ENCODE measurements at places on chromosomes 7 and 10.

DNA sequence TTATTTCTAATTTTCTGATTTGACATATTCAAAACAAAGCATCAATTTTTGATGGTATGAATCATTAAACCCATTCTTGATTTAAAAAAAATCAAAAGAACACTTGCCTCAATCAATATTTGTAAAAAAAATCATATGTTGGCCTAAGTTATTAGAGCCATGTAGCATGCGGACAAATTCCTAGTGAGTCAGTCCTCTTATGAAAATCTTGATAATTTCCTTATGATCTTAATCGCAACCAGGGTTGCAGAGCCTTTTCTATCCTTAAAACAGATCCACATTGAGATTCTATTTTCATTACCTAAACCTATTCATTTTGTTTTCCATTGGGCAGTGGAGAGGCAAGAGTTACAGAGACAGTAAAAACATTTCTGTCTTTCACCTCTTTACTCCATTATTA is 203.2 kb downstream of the ARL4A start:
- no peak for ATAC-seq

GRCh38 chr10:115093776-115094408 is 727 bp downstream of the ATRNL1 start:
- peak; percentile 60 for ATAC-seq

DNA sequence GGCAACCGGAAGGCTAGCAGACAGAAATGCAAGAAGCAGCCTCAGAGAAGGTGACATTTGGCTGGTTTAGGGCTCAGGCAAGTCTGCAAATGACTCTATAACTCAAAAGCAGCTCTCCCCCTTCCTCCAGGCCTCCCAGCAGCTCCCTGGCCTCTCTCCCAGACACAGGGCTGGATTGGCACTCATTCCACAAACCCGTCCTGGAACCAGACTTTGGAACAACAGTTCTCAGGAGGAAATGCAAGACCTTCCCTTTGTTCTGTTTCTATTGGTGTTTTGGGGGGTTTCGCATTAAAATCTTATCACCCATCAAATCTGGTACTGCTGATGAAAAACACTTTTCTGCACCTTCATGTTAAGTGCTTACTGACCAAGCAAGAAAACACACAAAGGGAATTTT is 40.3 kb upstream of the EFCAB10 start:
- no peak for ATAC-seq

GRCh38 chr7:80288175-80289122 is 153.8 kb downstream of the GNAI1 start:
- ATAC-seq, result no peak

DNA sequence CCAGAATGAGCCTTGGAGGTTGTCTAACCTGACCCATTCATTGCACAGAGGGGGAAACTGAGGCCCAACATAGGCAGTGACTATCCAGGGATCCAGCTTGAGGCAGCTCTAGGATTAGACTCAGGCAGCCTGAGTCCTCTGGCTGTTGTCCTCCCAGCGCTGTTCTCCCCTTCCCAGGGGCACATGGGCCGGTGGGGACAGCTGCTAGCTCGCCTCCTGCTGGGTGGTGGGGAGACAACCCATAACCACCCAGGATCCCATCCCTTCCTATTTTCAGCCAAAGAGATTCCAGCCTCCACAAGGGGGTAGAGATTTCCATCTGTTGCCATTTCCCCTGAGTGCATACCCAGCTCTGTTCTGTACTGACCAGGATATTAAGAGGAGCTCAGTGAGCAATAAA is 145.1 kb upstream of the GPR26 start:
- no peak for ATAC-seq

GRCh38 chr7:149414745-149415390 is 46.0 kb downstream of the ZNF777 start:
- ATAC-seq, result peak; percentile 91

DNA sequence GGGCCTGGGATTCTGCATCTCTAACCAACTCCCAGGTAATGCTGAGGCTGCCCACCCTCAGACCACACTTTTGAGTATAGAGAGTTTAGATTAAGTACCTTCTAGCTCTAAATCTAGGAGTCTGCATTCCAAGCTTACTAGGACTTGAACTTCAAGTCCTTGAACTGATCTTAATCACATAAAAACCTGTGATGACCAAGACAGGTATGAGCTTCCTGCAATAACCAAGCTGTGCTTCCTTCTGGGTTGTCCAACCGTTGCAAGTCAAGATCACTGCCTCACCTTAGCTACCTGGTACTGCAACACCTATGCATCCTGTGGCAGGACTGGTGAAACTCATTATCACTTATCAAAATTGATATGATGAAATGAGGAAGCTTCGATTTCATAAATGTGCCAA is 32.9 kb upstream of the RAPGEF5 start:
- ATAC-seq, result no peak

- ATAC-seq, result no peak
These were observed 494.3 kb upstream of the AUTS2 start for GRCh38 chr7:69104023-69104422.

GRCh38 chr10:103622935-103623574 is 129.6 kb downstream of the NEURL1 start:
- no peak for ATAC-seq

GRCh38 chr7:69677881-69678493 is 79.7 kb downstream of the AUTS2 start:
- ATAC-seq, result peak; percentile 19

DNA sequence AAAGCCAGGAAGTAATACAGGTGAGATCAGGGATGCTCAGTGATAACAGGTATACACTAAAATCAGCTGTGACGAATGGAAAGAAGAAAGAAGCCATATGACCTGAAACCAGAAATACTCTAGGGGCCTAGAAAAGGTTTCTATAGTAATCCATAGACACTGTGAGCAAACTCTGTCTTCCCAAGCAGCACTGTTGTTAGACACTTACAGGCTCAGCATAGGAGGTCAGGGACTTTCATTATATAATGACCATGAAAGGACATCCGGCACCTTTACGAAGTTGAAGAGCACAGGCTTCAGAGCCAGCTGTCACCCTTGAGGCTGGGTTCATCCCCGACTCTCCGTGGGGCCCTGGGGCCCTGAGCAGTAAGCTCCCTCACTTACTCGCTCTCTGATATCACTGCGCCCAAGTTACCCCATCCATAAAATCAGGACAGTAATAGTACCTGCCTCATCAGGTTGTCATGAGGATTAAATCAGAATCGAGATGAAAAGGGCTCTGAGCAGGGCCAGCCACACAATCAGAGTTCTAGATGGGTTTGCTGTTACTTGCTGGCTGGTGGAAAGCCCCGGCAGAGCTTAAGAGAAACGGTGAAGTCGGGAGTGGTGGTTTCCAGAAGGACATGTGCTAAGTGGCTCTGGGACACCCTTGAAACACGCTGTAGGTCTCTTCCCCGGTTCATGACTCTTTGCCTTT is 79.5 kb downstream of the ITIH5 start:
- ATAC-seq, result no peak

DNA sequence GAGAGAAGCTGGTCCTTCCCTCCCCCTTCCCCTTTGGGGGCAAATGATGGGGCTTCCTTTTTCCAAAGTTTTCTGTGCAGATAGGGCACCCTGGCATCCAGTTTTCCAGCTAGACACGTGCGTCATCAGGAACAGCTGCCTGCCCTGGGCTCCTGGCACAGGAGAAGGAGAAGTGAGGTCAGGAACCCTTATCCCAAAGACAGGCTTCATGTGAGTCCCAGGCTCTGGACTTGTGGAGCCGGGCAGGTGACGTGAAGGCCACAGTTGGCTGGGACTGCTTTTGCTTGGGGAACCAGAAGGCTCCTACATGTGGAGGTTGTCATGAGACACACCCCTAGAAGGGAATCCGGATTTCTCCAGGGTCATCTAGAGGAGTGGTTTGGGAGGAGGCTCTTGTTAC is 66.5 kb downstream of the RBM20 start:
- ATAC-seq, result no peak

- ATAC-seq, result no peak
These were observed 29.6 kb downstream of the FAM133B start for GRCh38 chr7:92560602-92561001.

GRCh38 chr10:48913674-48914073 is 26.0 kb downstream of the LRRC18 start:
- ATAC-seq, result no peak

GRCh38 chr10:19816411-19817230 is at the start of gene PLXDC2:
PLXDC2 (plus strand) TSS chr10:19816432.
- peak; percentile 48 for ATAC-seq

- no peak for ATAC-seq
These were observed 896.4 kb downstream of the PCDH15 start for GRCh38 chr10:53904506-53905241.

- ATAC-seq, result peak; percentile 89
These were observed 729.9 kb downstream of the ZWINT start for GRCh38 chr10:55631071-55631654.

GRCh38 chr10:128863823-128864405 is 603.1 kb upstream of the MGMT start:
- no peak for ATAC-seq

DNA sequence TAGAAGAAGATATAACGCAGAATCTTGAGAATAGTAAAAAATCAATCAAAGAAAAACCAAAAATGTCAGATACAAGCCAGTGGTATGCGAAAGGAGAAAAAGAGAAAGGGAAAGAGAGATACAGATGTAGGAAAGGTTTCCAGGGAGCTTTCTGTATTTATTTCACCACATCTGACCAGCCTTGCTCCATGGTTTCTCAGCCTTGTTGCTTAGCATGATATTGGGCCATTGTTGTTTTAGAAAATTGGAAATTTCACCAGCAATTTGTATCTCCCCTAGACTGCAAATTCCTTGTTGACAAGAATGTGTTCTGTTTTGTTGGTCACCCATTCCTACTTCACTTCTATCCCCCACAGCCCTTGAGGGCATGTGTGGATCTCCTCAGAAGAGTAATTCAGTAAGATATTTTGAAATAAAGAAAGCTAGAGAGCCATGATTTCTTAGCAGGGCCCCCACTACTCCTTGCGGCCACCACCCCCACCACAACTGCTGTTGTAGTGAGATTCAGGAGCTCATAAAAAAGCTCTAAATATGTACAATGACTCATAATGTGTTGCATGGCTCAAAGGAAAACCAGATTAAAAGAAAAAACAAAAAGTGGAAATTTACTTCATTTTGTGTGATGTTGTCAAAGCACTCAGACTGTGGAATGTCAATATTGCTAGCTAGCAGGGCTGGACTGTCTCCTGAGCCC is 138.7 kb downstream of the CHRM2 start:
- no peak for ATAC-seq

DNA sequence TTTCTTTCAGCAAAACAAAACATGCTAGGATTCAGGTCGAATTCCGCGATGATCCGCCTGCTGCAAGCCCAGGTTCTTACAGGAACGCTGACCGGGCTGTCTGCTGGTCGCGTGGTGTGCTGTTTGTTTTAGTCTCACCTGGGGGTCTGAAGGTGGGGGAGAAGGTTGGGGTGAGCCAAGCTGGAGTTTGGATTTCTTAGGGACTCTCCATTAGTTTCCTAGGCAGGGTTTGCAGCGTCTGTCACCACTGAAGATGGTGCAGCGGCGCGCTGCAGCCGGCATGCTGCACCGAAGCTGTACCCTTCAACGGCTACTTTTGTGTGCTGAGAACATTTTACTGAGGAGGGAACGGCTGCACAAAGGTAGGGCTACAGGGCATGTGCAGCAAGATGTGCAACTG is 48.7 kb downstream of the GCC1 start:
- ATAC-seq, result peak; percentile 43

- ATAC-seq, result no peak
These were observed 12.5 kb downstream of the EPHA1 start for GRCh38 chr7:143396182-143396581.

- ATAC-seq, result no peak
These were observed 102.5 kb upstream of the APBB1IP start for GRCh38 chr10:26335574-26336093.

GRCh38 chr7:47000561-47000960 is 581.4 kb downstream of the TNS3 start:
- no peak for ATAC-seq

- no peak for ATAC-seq
These were observed 106.0 kb downstream of the COL26A1 start for GRCh38 chr7:101468546-101469275.

- no peak for ATAC-seq
These were observed 227.7 kb downstream of the MAD1L1 start for GRCh38 chr7:2004841-2005725.

DNA sequence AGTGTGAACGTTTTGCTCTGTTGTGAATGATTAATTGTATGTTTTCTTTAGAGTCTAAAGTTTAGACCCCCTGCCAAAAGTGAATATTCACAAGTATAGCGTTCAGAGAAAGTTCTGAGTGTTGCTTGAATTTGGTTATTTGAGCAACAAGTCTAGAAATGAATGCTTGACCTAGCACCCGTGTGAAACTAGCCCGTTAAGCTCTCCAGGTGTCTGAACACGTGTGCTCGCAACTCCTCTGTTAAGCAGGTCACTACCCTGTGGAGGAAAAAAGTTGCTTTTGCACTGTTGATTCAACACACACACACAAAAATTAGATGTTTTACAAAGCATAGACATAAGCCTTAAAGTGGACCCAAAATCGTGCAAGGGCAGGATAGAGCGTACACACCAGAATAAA is 78.6 kb upstream of the SAMD8 start:
- no peak for ATAC-seq

GRCh38 chr10:13222566-13222965 is 11.6 kb downstream of the UCMA start:
- ATAC-seq, result no peak

DNA sequence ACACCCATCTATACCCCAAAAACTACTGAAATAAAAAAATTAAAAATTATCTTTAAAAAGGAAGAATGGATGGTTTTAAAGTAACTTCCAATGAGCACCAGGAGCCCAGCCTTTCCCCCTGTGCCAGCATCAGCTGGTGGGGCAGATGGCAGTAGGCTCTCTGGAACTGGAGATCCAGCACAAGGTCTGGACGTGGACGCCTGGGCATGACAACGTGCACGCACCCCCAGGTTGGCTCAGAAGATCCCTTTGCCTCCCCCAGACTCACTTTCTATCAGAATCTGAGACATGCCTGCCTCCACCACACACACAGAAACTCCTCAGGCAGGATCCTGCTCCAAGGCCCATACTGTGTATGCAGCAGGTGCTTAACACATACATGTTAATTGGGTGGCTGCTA is 35.8 kb downstream of the TCERG1L start:
- ATAC-seq, result no peak

GRCh38 chr7:93092757-93093370 is 24.9 kb downstream of the SAMD9 start:
- ATAC-seq, result no peak

GRCh38 chr10:133419211-133419950 is 5.0 kb downstream of the SPRN start:
- ATAC-seq, result no peak

DNA sequence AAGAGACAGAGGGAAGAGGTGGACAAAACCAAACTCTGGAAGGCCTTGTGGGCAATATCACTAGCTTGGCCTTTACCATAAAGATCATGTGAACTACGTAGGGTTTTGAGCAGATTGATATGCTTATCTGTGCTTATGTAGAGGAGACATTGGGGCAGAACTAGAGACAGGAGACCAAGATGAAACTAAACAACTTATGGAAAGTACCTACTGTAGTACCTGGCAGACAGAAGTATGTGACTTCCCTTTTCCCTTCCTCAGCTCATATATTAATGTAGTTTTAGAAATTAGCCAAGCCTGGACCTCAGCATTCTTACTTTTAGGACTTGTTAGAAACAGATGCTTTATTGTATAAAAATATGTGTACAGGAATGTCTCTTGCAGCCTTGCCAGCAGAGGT is 14.0 kb upstream of the IL6 start:
- ATAC-seq, result no peak

- no peak for ATAC-seq
These were observed 64.3 kb upstream of the RET start for GRCh38 chr10:43012578-43012977.
